ENCODE measurements at places on chromosomes 1 and 21.
A peak's percentile ranks its signal among the peaks of the same experiment; 100 is the strongest.

- no peak for DNase-seq
Measured at GRCh38 chr1:4118746-4119515, 218.9 kb upstream of the C1orf174 start.

DNA sequence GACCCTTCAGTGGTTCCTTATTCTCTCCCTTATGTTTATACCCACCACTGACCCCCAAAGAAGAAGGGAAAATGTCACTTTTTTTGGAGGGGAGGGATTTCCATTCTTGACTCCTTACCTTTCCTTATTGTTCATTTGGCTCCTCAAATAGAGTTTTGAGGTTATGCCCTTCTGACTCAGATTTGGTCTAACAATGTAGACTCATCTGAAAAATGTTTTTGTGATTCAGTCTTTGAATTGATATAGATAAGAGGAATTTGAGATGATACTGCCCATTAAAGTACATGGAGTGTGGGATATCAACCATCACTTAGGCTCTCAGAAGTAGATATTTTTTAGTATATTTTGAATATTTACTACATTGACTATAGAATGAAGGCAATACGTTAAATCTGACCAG is 16.1 kb downstream of the USP1 start:
- DNase-seq, result no peak

DNA sequence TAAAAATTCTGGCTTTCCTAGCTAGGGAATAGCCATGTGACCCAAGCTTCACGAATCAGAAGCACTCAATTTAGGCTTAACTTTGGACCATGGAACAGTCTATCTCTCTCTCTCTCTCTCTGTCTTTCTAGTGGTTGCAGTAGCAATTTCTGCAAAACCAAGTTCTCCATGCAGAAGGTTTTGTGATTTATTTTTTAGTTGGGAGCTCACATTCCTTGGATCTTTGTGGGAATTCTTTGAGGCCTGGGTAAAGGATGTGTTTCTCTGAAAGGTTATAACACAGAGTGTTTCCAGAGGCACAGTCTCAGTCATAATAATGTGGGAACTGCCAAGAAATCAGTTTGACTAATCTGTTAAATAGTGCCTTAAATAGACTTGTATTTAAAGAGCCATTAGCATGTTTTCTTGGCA is 112.3 kb upstream of the COL11A1 start:
- DNase-seq, result peak; percentile 83

DNA sequence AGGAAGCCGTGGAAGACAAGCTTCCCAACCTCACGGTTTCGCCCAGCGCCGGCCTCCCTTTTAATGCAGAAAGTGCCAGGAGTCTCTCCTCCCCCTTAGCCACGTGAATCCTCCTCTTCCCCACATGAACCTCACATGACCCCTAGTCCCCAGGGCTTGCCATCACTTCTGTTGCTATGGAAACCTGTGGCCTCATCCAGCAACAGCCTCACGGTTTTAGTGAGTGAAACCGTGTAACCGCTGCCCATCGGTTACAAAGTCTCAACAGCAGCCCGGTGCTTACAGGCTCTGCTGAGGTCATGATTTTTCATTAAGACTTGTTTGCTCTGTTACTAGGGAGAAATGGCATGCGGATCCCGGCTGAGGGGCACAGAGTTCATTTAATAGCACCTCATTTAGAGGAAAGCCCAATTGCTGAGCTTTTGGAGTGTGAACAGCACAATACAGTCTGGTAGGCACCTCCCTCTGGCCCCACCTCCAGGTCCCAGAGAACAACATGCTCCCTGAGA is 143.2 kb upstream of the BACE2 start:
- DNase-seq, result no peak

GRCh38 chr1:26126321-26127084 is 14.9 kb downstream of the PDIK1L start:
- peak; percentile 51 for DNase-seq

GRCh38 chr1:38152351-38153065 is 105.9 kb upstream of the POU3F1 start:
- DNase-seq, result no peak

GRCh38 chr21:32918478-32919120 is 107.1 kb upstream of the OLIG2 start:
- DNase-seq, result no peak

DNA sequence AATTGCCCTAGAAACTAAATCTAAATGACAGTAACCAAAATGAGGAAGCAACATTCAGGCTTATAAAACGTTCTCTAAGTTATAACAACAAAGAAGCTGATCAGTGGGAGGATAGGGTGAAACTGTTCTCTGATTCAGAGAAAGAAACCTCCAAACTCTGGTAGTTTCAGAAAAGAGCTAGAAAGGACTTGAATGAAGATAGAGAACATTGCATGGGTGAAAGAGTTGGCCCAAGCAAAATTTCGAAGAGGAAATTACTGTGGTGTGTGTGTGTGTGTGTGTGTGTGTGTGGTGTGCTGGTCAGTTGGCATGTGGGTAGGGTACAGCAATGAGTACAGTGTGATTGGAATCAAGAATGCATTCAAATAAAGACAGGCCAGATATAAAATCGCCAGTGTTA is 16.5 kb upstream of the SPAG17 start:
- no peak for DNase-seq

- peak; percentile 23 for DNase-seq
Measured at GRCh38 chr1:207798847-207799246, 47.0 kb downstream of the CD46 start.

DNA sequence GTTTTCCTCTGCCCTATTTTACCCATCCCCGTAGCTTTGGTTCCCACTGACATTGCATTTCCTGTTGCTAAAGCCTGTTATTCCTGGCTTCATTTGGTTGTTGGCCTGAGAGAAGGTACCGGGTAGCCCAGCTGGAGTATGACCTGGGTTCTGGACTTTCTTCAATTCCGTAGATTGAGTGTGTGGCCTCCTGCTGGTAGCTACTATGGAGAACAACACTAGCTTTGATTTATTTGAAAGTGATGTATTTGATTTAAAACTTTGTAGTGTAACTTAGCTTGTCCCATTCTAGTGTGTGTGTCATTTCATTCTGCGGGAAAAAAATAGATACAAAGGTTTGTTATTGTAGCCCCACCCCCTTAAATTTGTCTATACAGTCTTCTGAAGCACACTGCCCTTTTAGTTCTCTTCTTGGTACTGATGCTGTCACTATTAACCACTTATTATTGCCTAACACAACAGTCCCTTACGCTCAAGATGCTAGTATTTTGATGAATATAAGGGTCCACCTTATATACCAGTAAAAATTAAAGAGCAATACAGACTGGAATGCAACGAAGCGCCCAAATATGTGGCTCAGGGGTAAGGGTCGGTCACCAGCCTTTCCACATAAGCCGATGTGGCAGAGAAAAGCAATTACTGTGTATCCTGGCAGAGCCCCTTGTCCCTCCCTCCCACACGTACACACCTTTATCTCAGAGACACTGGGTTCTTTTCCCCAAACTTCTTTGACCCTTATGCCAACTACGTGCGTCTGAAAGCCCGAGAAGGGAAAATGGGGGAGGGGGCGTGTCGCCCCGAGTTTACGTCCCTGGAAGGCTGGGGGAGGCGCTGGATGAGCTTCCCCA is 643 bp upstream of the MOV10 start:
- peak; percentile 75 for DNase-seq

DNA sequence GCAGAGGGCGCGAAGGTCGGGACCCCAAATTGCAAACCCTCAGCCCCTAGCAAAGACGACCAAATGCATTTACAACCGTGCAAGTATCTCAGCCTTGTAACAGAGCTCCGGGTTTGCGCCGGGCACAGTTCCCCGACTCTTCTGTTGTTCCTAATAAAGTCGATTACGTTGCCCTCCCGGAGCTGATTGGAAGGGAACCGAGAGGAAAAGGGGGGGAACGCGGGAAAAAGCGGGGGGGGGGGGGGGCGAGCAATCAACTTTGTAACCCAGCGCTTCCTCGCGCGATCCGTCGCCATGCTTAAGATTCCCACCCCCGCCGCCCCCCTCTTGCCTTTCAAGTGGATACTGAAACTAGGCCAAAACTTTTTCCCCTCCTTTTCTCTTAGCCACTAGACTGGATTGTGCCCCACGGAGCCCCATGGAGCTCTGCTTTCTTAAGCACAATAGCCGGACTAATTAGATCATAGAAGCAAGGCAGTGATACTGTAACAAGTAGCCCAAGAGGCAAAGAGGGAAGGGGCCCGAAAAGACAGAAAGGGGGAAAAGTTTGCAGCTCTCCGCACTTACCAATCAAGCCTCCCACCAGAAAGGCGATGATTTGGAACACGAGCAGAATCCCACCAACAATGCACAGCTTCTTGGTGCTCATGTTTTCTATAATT is 565 bp downstream of the WLS start:
- DNase-seq, result peak; percentile 86

- no peak for DNase-seq
Measured at GRCh38 chr1:239587574-239588369, 201.4 kb downstream of the CHRM3 start.

GRCh38 chr1:170993151-170993550 is 57.8 kb downstream of the MROH9 start:
- no peak for DNase-seq

GRCh38 chr1:84936116-84936810 is 43.3 kb upstream of the LPAR3 start:
- DNase-seq, result peak; percentile 79

All from fibroblast of villous mesenchyme (primary cell).